ENCODE measurements at places on chromosomes 4 and X.

DNA sequence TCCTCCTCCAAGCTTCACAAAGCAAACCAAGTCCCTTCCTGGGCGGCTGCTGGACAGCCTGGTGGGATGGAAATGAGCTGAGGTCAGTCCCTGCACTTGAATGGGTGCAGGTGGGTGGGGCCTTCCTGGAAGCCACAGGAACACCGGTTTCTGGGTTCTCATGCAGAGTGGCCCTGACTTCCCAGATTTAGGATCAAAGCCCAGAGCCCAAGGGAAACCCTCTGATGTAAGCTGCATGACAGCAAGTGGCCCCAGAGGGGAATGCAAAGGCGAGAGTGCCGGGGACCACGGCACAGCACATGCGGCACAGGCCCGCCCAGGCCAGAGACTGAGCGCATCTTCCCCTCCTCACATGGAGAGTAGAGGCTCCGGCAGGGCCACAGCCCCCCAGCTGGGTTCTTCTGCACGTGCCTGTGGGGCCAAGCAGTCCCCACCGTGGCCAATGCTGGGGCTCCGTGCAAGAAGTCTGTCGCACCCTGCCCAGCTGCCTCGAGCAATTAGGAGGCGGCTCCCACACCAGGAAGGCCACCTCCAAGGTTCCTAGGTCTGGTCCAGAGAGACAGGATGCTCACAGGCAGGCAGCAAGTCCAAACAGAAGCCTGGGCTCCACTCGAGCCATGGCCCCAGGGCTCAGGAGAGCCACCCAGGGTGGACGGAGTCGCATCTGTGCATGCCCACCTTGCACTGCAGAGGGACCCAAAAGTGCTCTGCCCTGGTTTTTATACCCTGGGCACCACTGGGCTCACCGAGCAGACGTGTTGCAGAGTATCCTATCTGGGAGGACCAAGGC lies 83.0 kb downstream of the HTRA3 start:
- no peak for DNase-seq

DNA sequence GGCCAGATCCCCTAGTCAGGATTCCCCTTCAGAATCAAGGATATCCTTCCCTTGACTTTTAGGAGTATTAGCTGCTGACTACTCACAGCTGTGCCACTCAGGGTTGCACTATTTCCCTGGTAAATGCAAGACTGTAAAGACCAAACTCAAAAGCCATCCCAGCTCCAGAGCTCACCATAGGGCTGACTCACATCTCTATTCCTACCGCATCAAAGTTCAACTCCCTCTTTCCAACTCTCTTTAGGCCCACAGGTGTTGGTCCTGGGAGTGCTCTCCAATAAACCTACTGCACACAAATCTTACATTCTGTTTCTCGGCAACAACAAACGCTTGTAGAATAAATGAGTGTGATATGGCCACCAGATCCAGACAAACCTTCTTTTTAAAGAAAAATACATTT lies 109.6 kb downstream of the PPP3CA start:
- DNase-seq: no peak

- no peak for DNase-seq
These were observed at the start of gene EREG for GRCh38 chr4:74364652-74365491. EREG (plus strand) TSS chr4:74365145; CDS start chr4:74365309, 164 bp downstream.

- DNase-seq: no peak
These were observed 204.2 kb downstream of the PALLD start for GRCh38 chr4:168701061-168701460.

- no peak for DNase-seq
These were observed 39.3 kb downstream of the GASK1B start for GRCh38 chr4:158133551-158133950.

- DNase-seq: no peak
These were observed 117.6 kb upstream of the ATOH1 start for GRCh38 chr4:93710847-93711430.

- DNase-seq: no peak
These were observed 19.5 kb downstream of the EFNB1 start for GRCh38 chrX:68848189-68848940.

DNA sequence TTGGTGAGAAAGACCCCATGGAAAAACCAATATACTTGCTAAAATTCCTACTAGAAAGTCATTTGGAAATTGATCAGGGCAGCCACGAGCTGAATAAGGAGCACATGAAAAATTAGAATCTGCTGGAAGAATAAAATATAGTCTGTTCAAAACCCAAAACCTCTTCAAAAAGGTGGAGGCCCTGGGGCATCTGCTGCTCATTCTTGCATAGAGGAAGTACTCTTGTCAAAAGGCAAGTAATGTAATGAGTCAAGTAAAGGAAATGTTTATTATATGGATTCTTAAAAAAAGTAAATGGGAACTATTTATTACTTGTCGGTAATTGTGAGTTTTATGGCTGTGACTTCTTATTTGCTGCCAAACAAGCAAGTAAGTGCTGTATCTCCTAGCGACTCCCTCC lies 109.5 kb downstream of the GK start:
- DNase-seq: no peak

DNA sequence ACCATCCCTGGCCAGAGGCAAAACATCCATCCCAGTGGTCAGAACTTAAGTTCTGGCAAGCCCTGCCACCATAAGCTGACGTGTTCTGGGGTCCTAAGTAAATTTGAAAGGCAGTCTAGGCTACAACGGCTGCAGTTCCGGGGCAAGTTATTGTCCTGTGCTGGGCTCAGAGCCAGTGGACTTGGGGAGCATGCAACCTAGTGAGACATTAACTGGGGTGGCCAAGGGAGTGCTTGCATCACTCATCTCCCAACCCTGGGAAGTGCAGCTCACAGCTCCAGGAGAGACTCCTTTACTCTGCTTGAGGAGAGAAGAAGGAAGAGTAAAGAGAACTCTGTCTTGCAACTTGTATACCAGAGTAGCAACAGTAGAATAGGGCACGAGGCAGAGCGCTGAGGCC lies 425.4 kb upstream of the PITX2 start:
- DNase-seq: no peak

DNA sequence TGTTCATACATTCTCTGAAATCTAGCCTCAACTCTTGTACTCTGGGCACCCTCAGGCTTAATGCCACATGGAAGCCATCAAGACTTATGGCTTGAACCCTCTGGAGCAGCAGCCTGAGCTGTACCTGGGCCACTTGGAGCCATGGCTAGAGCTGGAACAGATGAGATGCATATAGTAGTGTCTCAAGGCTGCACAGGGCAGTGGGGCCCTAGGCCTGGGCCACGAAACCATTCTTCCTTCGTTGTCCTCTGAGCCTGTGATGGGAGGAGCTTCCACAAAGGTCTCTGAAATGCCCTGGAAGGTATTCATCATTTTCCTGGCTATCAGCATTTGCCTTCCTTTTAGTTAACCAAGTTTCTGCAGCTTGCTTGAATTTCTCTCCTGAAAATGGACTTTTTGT lies 1427.2 kb upstream of the PCDH10 start:
- no peak for DNase-seq

GRCh38 chrX:134435894-134436293 lies 24.1 kb upstream of the HPRT1 start:
- no peak for DNase-seq

GRCh38 chrX:46308110-46308509 lies 237.1 kb downstream of the ZNF674 start:
- DNase-seq: no peak
